Stimulated activated CD4-positive, alpha-beta T cell treated with anti-CD3 and anti-CD28 coated beads, TNF-alpha, amount 100 ng/mL, for 4 hours (primary cell): ENCODE measurements at places on chromosomes 11 and 22.

- DNase-seq: no peak
Observed at GRCh38 chr11:94539420-94539819, 4.3 kb upstream of the FUT4 start.

DNA sequence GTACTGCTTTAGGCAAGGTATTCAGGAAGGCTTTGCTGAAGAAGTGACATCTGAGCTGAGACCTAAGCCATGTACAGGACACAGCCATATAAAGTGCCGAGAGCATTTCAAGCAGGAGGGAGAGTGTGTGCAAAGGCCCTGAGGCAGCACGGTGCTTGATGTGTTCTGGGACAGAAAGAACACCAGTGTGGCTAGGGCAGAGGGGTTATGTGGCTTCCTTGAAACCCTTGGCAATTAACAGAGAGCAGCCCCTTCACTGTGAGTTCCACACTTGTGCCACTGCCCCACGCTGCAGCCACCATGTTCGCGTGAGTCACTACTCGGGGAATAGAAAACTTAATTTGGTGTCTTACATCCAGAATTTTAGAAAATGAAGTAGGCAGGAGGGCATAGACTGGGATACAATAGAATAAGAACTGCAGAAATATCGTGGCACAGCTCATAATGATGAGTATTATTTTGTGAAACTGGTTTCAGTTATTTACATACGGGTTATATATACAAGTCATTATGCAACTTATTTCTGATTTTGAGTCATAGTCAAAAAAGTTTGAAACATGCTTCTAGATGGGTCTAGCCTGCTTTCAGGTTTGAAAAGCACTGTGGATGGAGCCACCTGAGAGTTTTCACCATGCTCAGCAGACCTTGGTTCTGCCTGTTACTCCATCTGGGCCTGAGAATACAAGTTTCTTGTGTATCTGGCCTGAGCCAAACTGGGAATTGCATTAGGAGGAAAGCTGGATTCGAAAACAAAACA lies 11.8 kb downstream of the IL10RA start:
- no peak for DNase-seq

- DNase-seq: no peak
Observed at GRCh38 chr22:22895776-22896445, 8.3 kb downstream of the IGLL5 start.

DNA sequence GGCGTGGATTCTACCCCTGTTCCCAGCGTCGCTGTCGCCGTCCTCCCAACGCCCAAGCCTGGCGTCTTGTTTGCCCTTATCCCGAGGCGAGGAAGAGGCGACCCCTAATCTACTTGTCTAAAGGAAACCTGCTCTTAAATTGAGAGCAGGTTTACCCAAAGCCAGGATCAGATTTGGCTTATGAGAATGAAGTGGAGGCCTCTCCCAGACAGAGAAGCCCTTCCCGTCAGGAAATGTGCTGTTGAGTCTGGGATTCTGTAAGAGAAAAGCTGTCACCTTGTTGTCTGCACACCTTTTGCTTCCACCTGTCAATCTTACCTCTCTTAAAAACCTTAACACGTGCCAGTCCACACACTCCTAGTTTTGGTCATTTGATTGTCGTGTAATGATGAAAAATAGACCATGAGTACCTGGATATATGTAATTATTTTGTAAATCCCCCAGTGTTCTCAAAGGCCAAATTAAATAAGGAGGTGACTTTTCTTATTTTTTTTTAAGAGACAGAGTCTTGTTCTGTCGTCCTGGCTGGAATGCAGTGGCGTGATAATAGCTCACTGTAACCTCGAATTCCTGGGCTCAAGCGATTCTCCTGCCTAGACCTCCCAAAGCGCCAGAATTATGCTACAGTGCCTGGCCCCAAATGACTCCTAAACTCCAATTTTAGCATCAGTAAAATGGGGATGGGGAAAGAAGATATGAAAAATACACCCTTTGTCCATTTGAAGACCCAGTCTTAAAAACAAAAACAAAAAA lies 627 bp downstream of the GTF2H1 start:
- DNase-seq: no peak

DNA sequence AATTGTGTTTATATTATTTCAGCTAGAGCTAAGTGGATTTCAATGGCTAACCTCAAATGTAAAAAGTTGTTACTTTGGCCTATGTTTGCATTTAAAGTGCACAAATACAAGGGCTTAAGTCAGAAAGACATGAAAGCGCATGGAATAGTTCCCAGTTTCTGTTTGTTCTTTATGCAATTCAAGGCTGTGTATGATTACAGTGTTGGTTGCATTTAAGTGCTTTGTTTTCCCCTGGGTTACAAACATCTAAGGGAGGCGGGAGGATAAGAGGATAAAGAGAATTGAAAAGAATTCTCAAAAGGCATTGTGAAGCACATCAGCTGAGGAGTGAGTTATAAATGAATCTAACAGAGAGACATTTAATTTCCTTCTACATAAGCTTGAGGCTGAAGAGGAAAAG lies 453.4 kb downstream of the NTM start:
- DNase-seq: no peak

DNA sequence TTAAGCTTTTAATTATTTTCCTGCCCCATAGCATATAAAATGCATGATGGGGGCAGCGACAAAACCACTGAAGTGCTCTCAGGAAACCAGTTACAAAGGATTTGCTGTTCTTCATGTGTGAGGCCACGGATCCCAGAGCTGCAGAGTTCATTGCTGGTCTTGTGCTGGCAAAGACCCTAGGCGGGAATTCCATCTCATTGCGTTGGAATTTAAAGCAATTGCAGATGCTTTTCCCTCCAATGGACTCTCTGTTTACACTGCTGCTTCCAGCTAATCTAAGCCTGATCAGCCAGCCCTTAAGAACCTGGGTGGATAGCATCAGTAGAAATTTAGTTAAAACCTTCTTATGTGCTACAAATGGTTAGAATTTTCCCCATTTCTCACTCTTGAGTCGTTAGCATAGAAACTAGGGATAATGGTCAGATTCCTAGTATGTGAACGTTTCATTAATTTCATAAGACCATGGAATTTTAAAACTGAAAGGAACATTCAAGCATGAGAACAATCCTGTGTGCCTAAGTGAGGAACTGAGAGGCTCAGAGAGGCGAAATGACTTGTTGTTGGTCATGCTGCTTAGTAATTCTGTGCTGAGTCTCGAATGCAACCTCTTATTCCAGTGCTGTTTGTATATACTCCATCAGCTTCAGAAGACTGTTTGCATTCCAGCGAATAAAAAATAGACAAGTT lies 36.1 kb upstream of the ADSL start:
- DNase-seq: no peak

DNA sequence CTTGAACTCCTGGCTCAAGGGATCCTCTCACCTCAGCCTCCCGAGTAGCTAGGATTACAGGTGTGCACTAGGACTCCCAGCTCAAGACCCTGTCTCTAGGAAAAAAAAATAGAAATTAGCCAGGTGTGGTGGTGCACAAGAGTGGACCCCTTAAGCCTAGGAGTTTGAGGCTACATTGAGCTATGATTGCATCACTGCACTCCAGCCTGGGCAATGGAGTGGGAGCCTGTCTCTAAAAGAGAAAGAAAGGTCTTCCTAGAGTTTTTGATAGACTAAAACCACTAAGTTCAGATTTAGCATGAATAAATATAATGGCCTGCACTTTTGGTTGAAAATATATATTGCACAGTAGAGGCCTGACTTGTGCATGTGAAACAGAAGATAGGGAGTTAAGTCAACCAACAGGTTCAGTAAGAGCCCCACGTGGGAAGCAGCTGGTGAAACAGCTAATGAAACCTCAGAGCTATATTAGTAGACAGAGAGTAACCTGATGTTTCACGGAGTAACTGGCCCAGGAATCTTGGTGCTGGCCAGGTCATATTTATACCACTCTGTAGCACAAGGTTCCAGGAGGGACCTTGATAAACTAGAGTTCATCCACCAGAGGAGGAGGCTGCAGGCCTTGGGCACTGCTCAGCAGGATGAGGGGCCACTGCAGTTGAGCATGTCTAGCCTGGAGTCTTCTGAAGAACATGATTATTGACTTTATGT lies 4.6 kb upstream of the MICAL3 start:
- no peak for DNase-seq

DNA sequence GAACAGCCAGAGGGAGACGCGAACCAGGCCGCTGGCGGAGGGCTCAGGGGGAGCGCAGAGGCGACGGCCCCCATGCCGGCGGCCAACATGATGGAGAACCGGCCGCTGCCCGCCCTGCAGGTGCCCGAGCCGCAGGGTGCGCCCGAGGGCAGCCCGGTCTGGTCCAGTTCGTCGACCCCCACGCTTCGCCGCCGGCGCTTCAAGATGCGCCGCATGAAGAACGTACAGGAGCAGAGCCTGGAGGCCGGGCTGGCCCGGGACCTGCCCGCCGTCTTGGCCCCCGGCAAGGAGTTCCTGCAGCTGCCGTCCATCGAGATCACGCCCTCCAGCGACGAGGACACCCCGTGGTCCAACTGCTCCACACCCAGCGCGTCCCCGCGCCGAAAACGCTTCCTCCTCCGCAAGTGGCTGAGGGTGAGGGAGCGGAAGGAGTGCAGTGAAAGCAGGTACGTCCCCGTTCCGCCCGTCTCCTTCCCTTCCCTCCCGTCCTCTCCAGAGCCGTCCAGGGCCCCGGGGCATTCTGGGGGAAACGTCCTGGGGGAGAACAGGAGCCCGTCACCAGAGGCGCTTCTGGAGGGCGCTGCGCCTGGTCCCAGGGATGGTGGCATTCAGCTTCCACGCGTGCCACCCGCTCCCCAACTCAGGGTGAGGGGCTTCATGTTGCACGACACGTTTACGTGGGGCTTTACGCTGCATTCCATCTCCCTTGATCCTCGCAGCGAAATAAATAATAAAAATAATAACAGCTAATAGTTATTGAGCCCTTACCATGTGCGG lies 840 bp downstream of the GRAMD1B start:
- DNase-seq: peak; percentile 16
